Esophagus squamous epithelium (tissue), 5 donors: ENCODE measurements at places on chromosomes 5 and 9.

DNA sequence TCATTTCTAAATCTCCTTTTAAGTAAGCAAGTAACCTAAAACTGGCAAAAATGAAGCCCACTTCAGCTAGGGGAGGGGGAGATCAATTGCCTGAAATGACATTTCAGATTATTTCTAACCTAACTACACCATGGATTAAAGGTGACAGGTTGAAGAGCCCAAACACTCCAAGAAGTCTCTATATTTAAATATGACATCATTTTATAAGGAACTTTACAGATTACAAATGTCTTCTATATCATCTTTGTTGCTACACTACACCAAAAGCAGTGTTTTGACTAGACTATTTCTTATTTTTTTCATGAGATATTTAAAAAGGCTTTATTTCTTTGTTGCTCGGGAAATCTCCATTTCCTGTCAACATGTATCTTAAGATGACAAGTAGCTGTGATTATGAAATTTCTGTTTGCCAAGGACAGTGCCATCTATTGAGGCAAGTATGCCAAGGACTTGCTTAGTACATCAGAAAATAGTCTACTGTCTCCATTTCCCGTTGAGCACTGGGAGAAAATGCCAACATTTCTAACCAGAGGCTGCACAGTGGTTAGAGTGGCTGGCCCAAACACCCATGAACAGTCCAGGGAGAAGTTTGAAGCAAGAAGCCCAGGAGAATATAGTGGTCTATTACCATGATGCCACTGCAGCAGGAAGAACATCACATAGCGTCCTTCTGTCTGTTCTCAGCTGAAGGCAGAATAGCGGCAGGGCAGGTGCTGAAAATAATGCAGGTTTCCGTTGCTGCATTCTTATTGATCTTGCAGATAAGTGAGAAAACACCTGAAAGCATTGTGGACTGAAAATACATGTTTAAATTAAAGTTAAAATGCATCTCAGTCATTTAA lies 93.4 kb upstream of the ITGA2 start:
- no peak for DNase-seq

DNA sequence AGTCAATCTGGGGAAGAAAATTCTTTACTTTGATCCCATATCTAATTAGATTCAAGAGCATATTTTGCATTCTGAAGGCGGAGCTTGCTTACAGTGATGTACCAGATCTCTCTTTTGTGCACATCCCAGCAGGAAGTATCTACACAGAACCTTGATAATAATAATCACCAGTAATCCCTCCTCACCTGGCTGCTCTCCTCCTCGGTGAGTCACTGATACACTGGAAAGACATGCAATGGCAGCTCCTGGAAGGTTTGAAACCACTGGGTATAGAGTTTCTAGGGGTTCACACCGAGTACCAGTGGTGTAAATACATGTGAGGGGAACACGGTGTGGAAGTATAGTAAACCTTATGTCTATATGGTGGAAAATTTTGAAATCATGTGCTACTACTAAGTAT lies 205.5 kb upstream of the TARS1 start:
- no peak for DNase-seq

DNA sequence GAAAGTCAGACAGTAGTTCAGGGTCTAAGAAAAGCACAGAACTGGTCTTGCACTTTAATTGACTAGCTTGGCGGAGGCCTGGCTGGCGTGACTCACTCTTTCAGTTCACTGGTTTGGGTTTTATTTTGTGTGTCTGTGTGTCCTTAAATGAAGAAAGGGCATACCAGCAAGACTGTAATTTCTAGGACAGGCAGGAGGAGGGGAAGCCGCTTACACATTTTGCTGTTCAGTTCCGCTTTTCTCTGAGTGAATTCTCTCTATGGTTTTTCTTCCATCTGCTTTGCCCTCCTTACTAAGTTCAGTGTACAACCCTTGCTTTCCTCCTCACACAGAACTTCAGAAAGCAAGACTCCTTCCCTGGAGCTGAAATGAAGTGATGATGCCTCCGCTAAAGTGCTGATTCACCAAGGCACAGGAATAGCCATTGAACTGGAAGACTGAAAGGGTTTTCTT lies 150.8 kb downstream of the MEF2C start:
- no peak for DNase-seq

DNA sequence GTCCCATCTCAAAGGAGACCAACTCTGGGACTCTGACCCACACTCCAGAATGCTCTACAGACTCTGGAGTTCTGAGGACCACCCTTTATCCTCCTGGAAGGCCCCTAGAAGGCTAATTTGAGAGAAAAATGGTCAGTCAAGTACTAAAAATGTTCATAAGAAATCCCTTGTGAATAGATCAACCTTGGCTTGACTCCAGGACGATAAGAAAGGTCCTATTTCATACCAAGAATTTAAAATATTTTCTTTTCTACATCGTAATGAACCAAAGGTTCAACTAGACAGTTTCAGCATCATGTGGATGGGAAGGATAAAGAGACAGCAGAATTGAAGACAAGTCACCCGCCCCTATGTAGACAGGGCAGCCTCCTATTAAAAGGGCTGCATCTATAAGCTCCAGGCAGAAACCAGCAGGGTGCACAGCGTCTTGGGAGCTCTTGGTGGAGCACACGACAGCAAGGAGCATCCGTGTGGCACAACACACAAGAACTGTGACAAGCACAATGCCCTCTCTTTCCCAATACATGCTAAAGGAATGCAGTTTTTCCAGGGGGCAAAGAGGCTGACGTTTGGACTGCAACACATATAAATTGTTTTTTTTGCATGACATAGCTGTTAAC lies 38.3 kb downstream of the RASEF start:
- no peak for DNase-seq

DNA sequence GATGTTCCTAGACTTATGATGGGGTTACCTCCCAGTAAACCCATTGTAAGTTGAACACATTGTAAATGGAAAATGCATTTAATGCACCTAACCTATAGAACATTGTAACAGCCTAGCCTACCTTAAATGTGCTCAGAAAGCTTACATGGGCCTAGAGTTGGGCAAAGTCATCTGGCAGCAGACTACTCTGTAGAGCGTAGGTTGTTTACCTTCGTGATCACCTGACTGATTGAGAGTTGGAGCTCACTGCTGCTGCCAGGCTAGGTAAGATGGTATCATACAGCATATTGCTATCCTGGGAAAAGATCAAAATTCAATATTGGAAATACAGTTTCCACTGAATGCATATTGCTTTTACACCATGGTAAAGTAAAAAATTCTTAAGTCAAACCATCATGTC lies 95.4 kb downstream of the HTR4 start:
- no peak for DNase-seq

DNA sequence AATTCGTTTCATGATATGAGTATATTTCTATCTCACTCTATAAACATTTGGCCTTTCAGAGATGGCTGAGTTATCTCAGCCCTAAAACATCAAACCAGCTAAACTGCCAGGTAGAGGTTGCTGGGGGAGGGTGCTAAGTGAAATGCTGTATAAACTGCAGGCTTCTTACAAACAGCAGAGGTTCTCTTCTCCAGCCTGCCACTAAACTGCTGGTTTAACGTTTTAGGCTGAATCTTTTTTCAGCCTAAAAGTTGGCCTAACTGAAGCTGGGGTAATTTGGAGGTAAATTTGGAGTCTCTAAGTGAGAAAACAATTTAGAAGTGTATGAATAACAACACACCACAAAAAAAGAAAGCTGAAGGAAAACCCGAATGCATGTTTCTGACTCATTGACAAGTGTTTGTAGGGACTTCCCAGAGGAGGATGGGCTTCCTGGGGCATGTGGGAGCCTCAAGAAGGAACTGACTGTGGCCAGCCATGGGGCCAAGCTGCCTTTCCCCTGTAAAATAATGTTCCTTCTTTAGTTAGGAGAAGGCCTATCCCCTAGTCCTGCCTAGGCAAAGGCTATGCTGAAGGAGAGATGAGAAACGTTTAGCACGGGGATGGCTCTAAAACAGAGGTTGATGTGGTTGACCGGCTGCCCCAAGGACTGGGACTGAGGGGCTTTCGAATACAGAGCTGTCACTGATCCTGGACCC lies 44.3 kb downstream of the SLC28A3 start:
- no peak for DNase-seq

- no peak for DNase-seq
Observed at GRCh38 chr5:37738057-37738691, 101.7 kb downstream of the GDNF start.

GRCh38 chr9:110997847-110998246 lies 40.4 kb downstream of the LPAR1 start:
- DNase-seq: no peak

DNA sequence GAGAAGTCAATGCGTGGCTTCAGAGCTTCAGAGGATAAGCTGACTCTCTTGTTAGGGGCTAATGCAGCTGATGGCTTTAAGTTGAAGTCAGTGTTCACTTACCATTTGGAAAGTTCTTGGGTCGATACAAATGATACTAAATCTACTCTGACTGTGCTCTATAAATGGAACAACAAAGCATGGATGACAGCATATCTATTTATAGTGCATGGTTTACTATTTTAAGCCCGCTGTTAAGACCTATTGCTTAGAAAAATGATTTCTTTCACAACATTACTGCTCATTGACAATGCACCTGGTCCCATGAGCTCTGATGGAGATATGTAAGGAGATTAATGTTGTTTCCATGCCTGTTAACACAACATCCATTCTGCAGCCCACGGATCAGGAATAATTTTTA lies 435.7 kb downstream of the MAT2B start:
- no peak for DNase-seq

DNA sequence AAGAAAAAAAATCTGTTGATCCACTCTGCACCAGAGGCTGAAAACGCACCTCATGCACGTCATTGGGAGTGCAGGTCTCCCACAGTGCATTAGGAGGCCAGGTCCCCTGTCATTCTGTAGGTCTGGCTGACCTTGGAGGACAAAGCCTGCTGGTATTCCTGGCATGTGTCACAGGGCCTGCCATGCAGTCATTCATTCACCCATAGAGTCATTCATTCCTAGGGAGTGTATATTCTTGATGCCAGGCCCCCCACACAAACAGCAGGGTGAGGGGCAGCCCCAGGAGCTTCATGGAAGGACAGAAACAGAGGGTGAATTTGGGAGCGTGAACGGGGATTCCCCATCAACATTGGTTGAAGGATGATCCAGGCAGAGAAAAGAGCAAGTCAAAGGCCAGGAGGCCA lies 2.2 kb downstream of the GBGT1 start:
- DNase-seq: no peak

- no peak for DNase-seq
Observed at GRCh38 chr5:170262061-170263045, 29.6 kb downstream of the C5orf58 start.

GRCh38 chr5:60699609-60700415 lies at the start of gene DEPDC1B:
DEPDC1B (minus strand) TSS chr5:60700166; CDS start chr5:60700093, 73 bp downstream.
- peak; percentile 11 for DNase-seq

DNA sequence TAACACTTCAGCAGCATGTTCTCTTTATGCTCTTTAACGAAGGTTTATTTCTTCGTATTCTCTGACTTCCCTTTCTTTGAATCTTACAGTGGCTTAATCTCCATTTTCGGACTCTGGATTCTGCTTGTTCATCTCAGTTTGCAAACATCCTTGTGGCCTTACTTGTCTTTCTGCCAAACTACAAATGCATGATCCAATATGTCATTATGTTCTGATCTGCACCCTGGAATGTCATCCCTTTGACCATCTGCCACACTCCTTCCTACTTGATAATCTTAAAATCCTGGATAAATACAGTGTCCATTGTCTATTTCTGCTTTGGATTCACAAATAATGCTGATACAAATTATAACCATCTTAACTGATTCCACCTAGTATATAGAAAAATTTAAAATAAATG lies 499.2 kb downstream of the CDH18 start:
- DNase-seq: no peak

GRCh38 chr5:32612134-32612888 lies 27.0 kb downstream of the SUB1 start:
- DNase-seq: no peak

DNA sequence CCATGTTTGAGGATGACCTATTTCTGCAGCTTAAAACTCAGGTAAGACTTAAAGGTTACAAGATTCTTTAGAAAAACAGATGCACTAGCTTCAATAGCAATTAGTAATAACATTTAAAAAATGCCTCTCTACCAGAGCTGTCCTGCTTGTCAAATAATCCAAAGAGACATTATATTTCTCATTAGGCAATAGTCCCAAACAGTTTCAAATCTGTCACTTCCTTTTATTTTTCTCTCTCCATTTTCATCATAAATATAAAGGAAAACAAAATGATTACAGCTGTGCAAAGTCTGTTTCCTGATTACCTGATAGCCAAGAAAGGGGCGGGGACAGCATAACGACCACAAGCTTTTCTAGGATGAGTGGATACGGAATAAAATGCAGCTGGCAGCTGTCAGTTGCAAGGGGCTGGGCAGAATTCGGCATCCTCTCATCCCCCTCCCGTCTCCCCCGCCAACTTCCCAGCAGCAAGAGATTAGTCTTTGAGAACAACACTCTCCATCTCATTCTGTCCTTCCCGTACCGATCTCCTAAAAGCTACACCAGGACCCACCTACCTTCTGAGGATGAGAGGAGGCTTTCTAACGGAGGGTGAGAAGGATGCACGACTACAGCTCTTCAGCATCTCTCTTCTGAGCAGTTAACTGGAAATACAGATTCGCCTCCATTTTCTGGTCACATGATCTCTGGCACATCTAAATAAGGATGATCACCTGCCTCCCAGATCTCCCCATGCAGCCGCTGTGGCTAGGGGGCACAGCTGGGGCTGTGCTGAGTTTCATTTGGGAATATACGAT lies 72.5 kb upstream of the PCA3 start:
- no peak for DNase-seq

DNA sequence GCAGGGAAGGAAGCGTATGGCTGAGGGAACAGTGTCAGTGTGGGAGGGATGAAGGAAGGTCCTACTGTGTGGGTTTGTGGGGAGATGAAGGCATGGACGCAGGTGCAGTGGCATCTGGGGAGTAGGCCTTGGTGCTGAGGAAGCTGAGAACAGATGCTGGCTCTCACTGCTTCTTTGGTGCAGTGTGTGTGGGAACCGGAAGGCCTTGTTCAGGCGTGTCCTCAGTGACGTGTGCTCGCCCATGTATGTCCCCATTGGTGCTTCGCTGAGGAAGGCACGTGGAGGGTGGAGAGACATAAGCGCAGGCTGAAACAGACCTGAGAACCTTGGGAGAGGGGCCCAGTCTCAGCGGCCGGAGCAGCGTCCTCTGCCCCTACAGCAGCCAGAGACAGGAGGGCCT lies 18.7 kb downstream of the ADAMTS13 start:
- no peak for DNase-seq

DNA sequence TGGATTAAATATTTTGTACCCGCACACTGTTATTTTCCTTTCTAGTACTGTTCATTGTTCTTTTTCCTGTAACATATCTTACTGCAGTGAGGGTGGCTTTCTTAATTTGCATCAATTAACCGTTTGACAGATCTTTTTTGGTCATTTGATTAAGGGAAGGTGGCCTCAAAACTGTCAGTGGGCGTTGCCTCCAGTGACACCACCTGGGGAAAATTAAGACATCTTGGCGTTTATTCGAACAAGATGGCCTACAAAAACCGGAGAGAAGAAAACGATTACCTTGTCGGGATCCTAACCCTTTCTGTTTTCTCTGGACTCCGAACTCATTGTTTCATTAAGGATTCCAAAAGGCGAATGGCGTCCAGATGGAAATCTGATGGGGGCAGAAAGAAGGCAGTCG lies 2.0 kb downstream of the BASP1 start:
- no peak for DNase-seq

- no peak for DNase-seq
Observed at GRCh38 chr9:130806327-130806716, 28.7 kb upstream of the ABL1 start.

GRCh38 chr9:90839183-90839728 lies 37.6 kb downstream of the SYK start:
- DNase-seq: no peak
